Sciatic nerve (tissue), 2 donors: ENCODE measurements at places on chromosomes 16 and 17. TPM values are rescaled to one million over a fixed set of nuclear protein-coding genes. Genes with fewer than 3 reads are reported as not detected.

- no peak for DNase-seq
These were observed 5.2 kb downstream of the ALOX12B start for GRCh38 chr17:8082292-8082691.

SEZ6L2 gene
- 3.1 TPM for total RNA-seq

DNA sequence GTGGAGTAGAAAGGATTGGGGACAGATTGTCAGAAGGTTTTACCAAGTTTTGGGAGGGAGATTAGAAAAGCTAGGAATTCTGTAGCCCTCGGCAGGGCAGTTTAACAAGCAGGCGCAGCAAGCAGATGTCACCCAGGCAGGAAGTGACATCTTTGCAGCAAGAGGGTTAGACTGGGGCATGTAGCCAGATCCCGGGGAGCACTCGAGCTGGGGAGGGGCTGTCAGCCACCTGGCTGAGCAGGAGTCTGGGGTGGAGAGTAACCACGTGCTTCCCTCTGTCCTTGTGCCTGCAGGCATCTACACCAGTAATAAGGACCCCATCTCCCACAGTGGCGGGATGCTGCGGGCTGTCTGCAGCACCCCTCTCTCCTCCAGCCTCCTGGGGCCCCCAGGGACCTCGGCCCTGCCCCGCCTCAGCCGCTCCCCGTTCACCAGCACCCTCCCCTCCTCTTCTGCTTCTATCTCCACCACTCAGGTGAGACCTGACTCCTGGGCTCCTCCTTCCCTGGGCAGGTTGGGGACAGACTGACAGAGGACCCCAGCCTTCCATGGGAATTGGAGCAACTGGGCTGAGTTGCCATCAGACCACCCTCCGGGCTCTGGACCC, 12.2 kb downstream of the MLLT6 start:
- DNase-seq = no peak

GRCh38 chr17:35784895-35785294, 10.5 kb downstream of the MMP28 start:
- no peak for DNase-seq

DNA sequence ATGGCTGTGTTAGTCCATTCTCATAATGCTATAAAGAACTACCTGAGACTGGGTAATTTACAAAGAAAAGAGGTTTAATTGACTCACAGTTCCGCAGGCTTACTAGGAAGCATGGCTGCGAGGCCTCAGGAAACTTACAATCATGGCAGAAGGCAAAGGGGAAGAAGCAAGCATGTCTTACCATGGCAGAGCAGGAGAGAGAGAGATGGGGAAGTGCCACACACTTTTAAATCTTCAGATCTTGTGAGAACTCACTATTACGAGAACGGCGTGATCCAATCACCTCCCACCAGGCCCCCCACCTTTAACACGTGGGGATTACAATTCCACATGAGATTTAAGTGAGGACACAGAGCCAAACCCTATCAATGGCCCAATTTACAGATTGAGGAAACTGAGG, 96.5 kb downstream of the SDK2 start:
- no peak for DNase-seq
